Stimulated activated CD4-positive, alpha-beta T cell treated with anti-CD3 and anti-CD28 coated beads, Interleukin-15, amount 100 ng/mL, for 24 hours (primary cell): ENCODE measurements at places on chromosomes 5 and 9.

- DNase-seq: no peak
Observed at GRCh38 chr9:127524373-127524772, 73.1 kb downstream of the LRSAM1 start.

- DNase-seq: no peak
Observed at GRCh38 chr9:31783491-31783890, 601.0 kb upstream of the ACO1 start.

GRCh38 chr5:143449772-143450171 is 46.3 kb upstream of the NR3C1 start:
- no peak for DNase-seq

DNA sequence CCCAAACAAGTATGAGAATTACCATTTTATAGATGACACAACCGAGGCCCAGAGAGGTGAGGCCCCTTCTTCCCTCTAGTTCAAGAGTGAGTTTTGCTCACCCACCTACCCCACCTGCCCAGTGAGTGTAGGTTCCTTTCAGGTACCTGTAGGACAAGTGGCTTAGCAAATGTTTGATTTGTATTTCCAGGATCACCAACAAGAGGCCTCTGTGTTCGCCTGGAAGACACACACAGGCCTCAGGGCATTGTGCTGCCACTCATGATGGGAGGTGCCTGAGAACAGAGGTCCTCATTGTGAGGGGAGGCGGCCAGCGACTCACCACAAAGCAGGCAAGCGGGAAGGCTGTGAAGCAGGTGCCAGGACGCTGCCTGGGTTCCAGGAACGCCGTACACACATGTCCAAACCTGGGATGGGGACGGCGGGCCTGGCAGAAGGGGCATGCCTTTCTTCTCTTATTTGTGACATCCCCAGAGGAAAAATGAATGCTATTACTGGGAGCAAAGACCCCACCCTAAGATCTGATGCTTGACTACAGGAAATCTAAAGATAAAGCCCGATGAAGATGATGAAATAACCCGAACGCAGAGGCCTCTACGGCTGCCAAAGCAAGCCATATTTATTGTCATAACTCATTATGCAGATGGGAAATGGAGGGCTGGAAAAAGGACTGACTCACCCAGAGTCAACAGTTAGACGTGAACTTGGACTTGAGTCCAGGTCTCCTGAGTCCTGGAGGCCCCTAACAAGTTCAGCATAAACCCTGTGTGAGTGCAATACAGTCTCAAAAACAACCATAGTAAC is 60.2 kb upstream of the SLC25A51 start:
- no peak for DNase-seq

- DNase-seq: no peak
Observed at GRCh38 chr9:104143550-104143910, 49.4 kb downstream of the SMC2 start.

GRCh38 chr5:56606192-56606591 is 209.2 kb upstream of the MAP3K1 start:
- DNase-seq: no peak

- DNase-seq: no peak
Observed at GRCh38 chr5:145838276-145838675, 3.1 kb upstream of the PRELID2 start.

DNA sequence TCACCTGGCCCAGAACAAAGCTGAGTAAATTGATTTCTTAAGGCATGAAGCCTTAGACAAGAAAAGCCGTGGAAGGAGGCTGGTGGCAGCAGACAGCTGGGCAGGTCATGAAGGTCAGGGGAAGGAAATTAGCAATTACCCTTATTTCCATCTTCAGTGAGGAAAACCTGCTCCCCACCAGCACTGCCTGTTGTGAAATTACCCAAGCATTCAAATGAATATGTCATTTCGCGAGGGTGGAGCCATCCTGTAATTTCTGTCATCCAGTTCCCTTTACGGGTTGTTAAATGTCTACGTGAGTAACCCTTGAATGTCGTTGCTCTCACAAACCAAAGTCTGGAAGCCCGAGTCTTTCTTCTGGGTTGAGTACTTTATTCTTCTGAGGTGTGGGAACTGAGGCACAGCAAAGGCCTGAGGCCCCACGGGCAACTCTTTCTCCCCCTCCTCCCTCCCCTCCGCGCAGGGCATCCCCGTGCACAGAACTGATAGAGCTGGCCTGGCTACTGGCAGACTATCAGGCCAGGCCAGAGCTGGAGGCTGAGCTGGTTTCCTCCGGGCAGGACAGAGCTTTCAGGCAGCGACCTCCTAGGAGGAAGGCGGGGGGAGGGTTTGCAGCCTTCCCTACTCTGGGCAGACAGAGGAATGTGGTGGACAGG is 22.0 kb upstream of the AK3 start:
- peak; percentile 20 for DNase-seq

GRCh38 chr9:120855827-120856670 is 13.3 kb upstream of the PSMD5 start:
- no peak for DNase-seq

DNA sequence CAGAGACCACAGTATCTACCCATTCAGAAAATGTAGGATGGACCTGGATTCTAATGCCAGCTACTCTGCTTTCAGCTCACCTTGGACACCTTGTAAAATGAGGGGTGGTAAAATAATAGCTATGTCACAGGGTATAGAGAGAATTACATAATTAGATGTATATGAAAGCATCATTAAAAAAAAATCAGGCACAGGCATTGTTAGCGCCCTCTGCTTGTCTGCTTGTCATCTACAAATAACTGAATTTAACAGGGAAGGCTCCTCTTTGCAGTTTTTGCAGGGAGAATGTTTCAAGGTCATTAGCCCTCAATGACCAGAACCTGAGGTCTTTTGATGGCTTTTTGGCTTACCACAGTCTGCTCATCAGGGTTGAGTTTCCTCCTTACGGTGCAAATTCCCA is 58.0 kb downstream of the GPR21 start:
- DNase-seq: no peak

DNA sequence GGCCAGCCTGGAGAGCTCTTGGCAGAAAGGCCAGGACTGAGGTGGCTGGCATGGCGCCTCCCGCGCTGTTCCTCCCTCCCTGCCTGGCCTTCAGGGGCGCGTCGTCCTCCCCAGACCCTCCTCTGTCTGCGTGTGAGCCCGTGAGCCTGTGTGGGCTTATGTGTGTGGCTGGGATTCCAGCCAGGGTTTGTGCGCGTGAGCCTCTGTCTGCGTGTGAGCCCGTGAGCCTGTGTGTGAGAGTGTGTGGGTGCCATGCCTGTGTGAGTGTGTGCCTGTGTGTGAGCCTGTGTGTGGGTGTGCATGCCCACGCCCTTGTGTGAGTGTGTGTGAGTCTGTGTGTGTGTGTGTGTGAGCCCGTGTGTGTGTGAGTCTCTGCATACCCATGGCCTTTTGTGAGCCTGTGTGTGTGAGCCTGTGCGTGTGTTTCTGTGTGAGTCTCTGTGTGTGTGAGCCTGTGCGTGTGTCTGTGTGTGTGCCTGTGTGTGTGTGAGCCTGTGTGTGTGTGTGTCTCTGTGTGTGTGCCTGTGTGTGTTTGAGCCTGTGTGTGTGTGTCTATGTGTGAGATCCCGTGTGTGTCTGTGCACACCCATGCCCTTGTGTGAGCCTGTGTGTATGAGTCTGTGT is 13.0 kb downstream of the RXRA start:
- no peak for DNase-seq

DNA sequence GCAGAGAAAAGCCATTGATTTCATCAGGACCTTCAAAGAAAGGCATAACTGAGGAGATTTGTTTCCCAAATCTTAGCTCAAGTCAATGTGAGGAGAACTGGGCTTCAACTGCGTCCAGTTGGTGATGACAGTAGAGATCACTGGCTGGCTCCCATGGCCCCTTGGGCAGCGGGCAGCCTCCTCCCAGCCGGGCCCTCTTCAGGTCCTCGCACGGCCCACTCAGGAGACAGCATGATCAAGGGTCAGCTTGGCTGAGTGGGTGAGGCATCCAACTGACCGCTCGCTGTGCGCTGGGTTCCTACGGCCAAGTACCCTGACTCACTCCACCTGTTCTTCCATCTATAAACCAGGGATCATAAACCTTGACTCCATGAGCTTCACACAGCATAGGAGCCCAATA is 274.0 kb downstream of the NSG2 start:
- no peak for DNase-seq

DNA sequence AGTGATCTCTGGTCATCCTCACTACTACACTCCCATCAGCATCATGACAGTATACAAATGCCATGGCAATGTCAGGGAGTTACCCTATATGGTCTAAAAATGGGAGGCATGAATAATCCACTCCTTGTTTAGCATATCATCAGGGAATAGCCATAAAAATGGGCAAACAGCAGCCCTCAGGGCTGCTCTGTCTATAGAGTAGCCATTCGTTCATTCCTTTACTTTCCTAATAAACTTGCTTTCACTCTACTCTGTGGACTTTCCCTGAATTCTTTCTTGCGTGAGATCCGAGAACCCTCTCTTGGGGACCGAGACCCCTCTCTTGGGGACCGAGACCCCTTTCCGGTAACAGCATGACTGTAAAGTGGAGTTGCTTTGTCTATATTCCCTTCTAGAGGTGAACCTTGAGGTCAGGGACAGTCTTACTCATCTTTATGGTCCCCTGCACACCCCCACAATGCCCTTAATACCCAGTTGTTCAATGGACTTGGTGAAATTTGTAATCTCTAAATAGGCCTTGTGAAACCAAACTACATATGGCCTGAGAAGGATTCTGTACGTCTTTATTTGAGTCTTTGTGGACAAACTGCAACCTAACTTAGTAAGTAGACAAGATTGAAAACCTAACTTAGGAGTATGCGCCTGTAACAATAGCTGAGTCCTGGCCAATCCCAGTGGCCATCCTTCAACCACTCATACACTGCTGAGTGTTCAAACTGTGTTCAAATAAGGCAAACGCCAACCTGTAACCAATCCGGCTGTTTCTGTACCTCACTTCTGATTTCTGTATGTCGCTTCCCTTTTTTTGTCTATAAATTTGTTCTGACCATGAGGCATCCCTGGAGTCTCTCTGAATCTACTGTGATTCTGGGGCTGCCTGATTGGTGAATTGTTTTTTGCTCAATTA is 32.3 kb upstream of the UBTD2 start:
- no peak for DNase-seq
